Activated T-helper 2 cell treated with anti-CD3 and anti-CD28 coated beads, Interferon-gamma antibody, Interleukin-2, Interleukin-4, amounts not matched to agents 10 μg/mL and 5 μg/mL and 100 μg/mL, durations not matched to agents 14 hours and 24 hours and 36 hours (primary cell): ENCODE measurements at places on chromosomes 5 and 9. TPM values are rescaled to one million over a fixed set of nuclear protein-coding genes. Genes with fewer than 3 reads are reported as not detected.
A peak's percentile ranks its signal among the peaks of the same experiment; 100 is the strongest.

DNA sequence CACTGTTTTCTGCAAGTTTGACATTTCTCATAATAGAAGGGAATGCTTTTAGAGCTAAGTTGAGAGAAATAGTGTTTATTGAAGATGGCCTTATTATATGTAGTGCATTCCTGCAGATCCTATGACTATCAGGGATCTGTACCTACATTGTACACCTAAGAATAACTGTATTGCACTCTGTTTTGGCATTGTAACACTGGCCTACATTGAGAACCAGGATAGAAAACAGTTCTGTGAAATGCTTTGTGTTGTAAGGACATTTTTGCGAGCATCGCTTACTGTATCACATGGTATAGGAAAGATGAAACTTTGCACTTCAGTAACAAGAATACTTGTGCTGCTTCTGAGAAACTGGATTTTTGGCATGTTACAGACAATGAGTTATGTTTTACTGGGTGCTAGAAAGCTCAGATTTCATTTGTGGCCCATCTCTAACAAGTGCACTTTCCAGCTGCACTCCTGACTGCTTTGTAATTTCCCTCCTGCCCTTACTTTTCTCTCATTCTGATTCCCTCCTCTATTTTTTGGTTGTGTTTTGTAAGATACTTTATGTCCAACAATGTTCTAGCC lies 30.6 kb downstream of the C9orf85 start:
- H3K4me1 ChIP-seq = peaks cover 9% of the 10 kb centered on the region
- no peaks in the 10 kb centered on the region for H3K27me3 ChIP-seq
- no peak for DNase-seq

DNA sequence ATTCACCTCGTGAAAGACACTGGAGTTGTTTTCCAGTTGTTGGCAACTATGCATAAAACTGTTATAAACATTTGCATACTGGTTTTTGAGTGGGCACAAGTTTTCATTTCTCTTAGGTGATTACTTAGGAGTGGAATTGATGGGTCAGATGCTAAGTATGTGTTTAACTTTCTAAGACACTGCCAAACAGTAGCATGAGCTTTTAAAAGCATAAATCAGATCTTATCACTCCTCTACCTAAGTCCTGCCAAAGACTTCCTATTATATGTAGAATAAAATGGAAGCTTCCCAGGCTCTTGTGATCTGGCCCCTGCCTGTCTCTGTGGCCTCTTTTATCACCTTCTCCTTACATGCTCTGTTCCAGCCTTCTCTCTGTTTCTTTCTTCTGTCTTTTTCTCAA lies 72.6 kb downstream of the SH3RF2 start:
- no peak for DNase-seq
- no peak overlapping the region for H3K4me3 ChIP-seq
- H3K4me1 ChIP-seq = no peaks in the 10 kb centered on the region
- H3K27me3 ChIP-seq = peaks cover 4% of the 10 kb centered on the region

GRCh38 chr5:51404255-51404654 lies 21.0 kb downstream of the ISL1 start:
- peaks cover 12% of the 10 kb centered on the region for H3K27me3 ChIP-seq
- DNase-seq = no peak
- H3K27ac ChIP-seq = no peak overlapping the region
- no peaks in the 10 kb centered on the region for H3K36me3 ChIP-seq

DNA sequence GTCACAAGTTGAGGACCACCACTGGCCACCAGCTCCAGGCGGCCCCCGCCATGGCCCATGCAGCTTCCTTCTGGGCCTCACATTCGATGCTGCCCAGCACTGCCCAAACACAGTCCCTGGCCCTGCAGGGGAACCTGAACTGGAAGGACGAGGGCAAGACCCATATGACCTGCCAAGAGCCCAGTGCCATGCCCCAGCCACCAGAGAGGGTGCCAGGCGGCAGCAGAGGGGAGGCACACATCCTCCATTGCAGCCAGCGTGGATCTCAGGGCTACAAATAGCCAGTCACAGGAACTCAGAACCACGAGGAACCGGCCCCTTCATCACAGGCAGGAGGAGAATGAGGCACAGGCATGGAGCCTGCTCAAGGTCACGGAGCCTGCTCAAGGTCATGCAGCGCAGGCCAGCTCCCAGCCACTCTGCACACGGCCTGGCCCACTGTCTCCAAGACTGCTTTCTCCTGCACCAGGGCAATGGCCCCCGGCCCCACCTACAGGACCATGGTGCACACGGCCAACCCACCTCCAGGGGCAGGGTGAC lies 69.6 kb downstream of the SEMA4D start:
- no peak for DNase-seq
- H3K4me1 ChIP-seq = peaks cover 84% of the 10 kb centered on the region
- H3K27ac ChIP-seq = peak overlapping the region; percentile 90
- H3K27me3 ChIP-seq = no peaks in the 10 kb centered on the region
- peaks cover 73% of the 10 kb centered on the region for H3K36me3 ChIP-seq

Gene PLAC8L1
- 0.71 and 0.74 TPM in 2 replicates for total RNA-seq

Gene PAPPA
- not detected in 2 replicates for total RNA-seq

DNA sequence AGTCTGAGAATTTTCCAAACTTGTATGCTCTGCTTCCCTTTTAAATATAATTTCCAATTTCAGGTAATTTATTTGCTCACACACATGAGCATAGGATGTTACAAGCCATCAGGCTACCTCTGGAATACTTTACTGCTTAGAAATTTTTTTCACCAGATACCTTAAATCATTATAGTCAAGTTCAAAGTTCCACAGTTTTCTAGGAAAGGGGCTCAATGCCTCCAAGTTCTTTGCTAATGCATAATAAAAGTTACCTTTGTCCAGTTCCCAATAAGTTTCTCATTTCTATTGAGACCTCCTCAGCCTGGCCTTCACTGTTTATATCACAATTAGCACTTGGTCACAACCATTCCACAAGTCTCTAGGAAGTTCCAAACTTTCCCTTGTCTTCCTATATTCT lies 16.2 kb upstream of the UGT3A1 start:
- peaks cover 3% of the 10 kb centered on the region for H3K27me3 ChIP-seq
- no peak for DNase-seq
- no peak overlapping the region for H3K4me3 ChIP-seq
- no peaks in the 10 kb centered on the region for H3K4me1 ChIP-seq
- no peaks in the 10 kb centered on the region for H3K36me3 ChIP-seq

DNA sequence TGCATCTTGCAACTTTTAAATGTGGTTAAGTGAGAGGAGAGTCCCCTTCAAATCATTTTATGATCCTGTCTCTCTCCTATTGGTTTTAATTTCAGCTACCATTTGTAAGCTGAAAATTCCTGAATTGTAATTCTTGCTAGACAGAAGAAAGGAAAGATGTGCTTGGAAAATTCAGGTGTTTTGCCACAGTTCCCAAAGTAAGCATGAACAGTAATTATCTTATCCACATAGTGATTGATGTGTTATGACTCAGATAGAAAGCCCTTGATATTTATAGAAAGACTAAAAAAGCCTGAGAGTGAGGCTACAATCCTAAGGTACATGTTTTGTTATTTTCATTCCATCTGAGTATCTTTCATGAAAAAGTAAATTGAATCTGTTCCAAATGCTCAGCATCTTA lies 492.5 kb downstream of the MAT2B start:
- H3K27me3 ChIP-seq = no peaks in the 10 kb centered on the region
- no peaks in the 10 kb centered on the region for H3K4me1 ChIP-seq
- no peak overlapping the region for H3K4me3 ChIP-seq
